ENCODE measurements at places on chromosomes 3 and 15.

DNA sequence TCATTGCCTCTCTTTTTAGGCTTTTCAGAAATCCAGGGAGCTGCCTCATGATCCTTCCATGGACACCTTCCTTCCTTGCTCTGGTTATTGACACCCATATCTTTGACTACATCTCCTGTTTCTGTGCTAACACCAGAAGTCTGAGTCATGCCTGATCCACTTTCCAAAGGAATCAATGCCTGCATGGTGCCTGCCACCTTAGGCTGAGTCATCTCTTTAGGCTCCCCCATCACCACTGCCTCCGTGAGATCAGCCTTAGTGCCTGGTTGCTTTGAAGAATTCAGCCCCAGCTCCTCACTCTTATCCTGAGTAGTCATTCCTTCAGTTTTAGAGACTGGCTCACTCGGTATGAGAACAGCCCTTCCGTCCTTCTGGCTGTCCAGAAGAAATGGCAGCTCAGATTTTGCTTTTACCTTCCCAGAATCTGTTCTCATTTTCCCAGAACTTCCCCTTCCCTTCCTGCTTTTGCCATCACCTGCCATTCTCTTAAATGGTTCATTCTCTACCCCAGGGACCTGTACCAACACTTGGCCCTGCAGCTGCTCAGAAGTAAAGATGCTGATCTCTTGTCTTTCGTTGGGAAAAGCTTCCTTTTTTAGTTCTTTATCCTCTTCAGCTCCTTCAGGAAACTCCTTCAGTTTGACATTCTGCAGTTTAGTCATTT, 105.3 kb downstream of the MAP4 start:
- DNase-seq: no peak

DNA sequence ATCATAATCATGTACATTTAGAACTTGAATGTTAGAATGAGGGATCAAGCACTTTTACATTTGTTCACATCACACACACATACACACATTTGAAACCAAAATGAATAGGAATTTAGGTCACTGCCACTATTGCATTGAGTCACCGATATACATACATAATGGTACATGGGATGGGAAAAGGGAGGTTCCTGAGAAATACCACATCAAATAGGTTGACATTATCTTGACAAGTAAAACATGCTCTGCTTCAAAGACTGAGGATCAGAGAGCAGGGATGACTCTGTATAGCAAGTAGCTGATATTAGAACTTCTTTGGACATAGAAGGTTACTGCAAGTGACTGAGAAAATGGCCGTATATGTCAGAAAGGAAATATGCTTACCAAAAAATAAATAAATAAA, 847.2 kb downstream of the PLOD2 start:
- DNase-seq: no peak

DNA sequence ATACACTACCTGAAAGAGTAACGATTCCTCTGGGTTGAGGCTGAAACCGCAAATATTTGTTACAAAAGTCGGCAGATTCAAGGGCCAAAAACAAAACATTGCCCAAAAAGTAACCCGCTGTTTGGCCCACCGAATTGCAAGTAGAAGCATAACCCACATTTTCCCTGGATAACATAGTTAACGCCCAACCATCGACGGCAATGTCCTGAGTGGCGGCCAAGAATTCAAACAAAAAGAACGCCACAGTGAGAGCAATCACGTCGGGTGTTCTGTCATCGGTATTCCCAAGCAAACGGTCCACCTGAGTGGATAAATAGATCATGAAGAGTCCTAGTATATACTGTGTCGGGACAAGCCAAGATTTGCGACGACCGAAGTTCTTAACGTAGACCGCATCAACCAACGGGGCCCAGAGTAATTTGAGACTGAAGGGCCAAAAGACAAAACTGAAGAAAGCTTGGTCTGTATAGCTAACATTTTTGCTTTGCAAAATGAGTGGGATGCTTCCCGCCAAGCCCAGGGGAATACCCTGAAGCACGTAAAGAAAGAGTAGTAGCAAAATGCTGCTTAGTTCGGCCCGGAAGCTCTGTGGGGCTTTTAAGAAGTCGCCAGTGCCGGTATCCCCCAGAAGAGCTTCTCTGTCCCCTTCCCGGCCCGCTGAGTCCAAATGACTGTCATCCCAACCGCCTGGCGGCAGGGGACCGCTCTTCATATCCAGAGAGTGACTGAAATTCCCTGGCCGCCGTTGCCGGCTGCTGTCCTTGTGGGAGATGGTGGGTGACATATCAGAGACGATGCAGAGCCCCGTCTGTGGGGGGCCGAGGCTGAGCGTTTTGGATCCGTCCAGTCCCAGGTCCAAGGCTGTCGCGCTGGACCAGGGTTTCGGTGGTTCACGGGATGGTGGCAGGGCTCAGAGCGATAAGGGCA, 750 bp downstream of the SLC33A1 start:
- DNase-seq: no peak

GRCh38 chr15:85757073-85757938, 37.4 kb downstream of the KLHL25 start:
- no peak for DNase-seq

DNA sequence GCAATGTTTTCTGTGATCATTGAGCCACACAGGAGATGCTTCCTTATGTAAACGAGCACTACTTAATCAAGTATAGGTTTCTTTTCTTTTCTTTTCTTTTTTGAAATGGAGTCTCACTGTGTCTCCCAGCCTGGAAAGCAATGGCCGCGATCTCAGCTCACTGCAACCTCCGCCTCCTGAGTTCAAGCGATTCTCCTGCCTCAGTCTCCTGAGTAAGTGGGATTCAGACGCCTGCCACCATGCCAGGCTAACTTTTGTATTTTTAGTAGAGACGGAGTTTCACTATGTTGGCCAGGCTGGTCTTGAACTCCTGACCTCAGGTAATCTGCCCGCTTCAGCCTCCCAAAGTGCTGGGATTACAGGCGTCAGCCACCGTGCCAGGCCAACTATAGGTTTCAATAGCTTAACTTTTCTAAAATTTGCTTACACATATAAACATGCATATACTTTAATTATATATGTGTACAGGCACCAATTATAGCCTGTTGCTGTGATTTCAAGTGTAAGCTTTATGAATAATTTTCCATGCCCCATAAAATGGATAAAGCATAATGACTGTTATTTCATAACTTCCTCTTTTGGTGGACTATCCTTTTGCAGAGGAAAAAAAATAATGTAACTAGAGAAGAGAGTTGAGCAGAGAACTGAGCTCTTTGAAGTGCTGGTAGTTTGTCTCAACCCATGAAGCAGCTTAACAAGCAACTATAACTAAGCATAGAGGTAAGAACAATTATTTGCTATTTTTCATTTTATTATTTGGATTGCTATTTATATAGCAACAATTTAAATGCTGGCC, 24.8 kb upstream of the MBNL1 start:
- no peak for DNase-seq

DNA sequence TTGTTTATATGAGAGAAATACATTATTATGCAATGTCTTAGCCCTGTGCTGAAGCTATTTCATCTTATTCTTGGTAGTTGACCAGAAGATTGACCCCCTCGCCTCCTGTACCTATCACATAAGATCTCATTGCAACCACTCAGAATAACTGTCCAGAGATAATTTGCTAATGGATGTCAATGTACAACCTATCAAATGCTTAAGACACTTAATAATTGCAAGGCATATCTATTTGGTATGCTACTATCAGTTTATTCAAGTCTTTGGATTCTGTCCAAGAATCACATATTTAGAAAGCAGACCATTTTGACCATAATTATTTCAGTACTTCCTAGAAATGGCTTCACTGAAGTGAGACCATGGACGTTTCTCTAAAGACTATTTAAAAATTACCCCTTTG, 241.6 kb downstream of the GAP43 start:
- DNase-seq: no peak

- no peak for DNase-seq
Measured at GRCh38 chr15:74788683-74789151, 6.8 kb downstream of the CSK start.

GRCh38 chr3:184669578-184669977, 42.3 kb downstream of the MAGEF1 start:
- DNase-seq: no peak

DNA sequence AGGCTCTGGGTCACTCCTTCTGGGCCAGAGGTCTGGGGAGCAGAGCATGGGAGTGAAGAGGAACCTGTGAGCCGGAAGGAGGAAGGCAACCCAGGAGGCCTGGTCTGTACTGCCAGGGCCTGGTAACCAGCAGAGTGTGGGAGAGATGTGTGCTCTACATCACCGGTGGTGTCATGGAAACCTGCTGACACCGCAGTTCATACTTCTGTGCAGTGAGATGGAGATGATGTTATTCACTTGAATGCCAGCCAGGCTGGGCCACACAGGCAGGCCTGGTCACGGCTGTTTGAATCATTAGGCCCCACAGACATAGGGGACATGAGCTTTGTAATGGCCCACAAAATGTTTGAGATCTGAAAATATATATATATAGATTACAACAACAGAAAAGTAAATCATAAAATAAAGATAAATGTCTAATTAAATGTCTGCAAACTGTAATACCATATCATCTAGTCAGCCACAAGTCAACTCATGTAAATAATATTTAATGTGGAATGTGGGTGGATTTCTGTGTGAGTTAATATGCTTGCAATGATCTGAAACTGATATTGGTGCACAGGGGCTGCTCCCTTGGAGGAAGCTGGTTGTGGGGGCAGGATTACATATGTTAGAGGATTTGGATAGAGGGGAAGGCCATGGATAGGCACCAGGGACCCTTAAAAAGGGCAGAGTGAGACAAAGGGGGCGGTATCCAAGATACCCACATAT, 108.5 kb upstream of the PFN2 start:
- no peak for DNase-seq

- no peak for DNase-seq
Measured at GRCh38 chr3:39216176-39216790, 23.9 kb upstream of the XIRP1 start.

DNA sequence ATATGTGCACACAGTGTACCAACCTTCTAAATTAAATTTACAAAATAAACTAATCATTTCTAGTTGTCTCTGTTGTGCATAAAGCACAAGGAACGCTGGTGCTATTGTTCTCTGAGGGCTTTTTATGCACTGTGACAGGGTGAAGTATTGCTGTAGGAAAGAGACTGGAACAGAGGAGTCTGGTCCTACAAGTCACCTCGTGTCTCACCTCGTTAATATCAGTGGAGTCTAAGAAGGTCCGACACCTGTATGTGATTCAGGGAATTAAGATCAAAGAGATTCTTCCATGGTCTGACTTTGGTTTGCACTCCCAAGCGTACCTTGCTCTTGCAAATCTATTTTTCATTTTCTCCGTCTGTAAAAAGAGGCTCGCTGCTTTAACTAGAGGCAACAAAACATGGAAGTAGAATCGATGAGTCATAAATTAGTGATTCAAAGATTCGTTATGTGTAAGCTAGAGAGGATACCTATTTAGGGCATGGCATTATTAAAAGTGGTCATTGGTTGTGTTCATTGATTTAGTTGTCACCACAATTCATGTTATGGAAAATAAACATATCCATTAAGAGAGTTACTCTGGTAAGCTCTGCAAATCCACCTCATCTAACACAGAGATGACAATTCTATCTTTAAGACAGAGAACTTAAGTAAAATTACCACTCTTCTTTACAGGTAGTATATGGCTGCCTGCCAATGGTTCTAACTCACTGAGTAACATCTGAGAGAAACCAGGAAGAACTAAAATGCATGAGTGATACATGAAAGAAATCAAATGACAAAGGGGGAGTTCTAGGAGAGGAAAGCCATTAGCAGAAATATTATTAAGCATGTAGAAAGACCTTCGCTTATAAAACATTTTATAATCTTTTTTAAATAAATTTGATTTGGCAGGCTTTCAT, 219.4 kb upstream of the GBE1 start:
- DNase-seq: no peak

DNA sequence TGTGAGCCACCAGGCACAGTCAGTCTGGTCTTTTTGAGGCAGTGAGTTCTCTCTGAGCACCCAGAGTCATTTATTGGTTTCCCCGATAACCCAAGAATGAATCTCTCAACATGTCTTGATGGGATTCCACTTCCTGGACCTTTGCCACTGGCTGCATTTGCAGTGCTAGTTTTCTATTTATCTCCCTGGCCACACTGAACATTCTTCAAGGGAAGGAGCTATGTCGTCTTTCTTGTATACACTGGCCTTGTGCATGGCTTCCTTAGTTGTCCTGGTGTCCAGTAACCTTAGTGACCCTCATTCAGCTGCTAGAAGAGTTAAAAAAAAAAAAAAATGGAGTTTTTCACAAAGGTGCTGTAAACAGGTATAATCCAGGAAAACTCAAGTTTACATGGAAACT, 64.9 kb upstream of the CMTM7 start:
- DNase-seq: no peak

GRCh38 chr15:85380812-85381642, 624 bp downstream of the AKAP13 start:
- peak; percentile 42 for DNase-seq

- no peak for DNase-seq
Measured at GRCh38 chr3:55170444-55170843, 242.6 kb upstream of the LRTM1 start.

- peak; percentile 53 for DNase-seq
Measured at GRCh38 chr15:38683382-38684242, 119.0 kb upstream of the RASGRP1 start.

DNA sequence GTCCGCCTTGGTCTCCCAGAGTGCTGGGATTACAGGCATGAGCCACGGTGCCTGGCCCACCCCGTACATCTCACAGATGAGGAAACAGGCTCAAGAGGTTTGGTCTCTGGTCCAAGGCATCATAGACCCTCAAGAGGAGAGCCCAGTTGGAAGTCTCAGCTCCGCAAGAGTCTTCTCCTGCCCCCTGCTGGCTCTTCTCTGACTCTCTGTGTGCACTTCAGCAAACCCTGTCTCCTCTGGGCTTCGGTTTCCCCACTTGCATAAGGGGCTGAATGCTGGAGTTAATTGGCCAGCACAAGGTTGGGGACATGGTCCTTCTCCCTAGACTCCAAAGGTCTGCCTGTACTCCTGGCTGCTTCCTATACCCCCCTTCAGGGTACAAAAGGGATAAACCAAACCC, 3.9 kb downstream of the MST1R start:
- no peak for DNase-seq

- no peak for DNase-seq
Measured at GRCh38 chr15:80317389-80318182, 65.6 kb upstream of the CTXND1 start.

GRCh38 chr3:22632536-22632935, 570.6 kb upstream of the UBE2E2 start:
- DNase-seq: no peak

GRCh38 chr3:169110633-169111032, 552.9 kb downstream of the MECOM start:
- no peak for DNase-seq

- DNase-seq: no peak
Measured at GRCh38 chr15:70519616-70520015, 243.7 kb downstream of the UACA start.

DNA sequence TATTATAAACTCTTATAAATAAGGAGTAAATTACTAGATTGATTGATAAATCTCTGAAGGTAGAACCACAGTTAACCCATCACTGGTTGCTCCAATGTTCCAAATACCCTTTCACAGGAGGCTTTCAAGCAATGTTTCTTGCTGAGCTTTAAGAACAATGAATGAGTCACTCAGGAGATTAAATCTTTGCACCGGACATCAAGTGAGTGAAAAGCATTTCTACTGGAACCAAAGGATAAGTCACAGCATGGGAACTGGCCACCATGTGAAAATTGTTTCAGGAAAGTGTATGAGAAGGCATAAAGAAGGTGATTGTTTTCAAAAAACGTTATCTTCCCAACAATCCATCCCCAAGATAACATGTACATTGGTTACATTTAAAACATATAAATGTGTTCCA, 90.6 kb downstream of the CNTN3 start:
- DNase-seq: no peak
